Colonic mucosa (tissue), 4 donors: ENCODE measurements at places on chromosomes 4 and X.

GRCh38 chrX:136870064-136870463 lies 10.5 kb downstream of the RBMX start:
- no peak for DNase-seq

- no peak for DNase-seq
Observed at GRCh38 chr4:38683276-38683675, 19.3 kb downstream of the KLF3 start.

- no peak for DNase-seq
Observed at GRCh38 chr4:32775049-32775448, 2054.9 kb downstream of the PCDH7 start.

- DNase-seq: no peak
Observed at GRCh38 chr4:142960126-142960525, 114.0 kb upstream of the INPP4B start.
